ENCODE measurements at places on chromosomes 6 and 20.

DNA sequence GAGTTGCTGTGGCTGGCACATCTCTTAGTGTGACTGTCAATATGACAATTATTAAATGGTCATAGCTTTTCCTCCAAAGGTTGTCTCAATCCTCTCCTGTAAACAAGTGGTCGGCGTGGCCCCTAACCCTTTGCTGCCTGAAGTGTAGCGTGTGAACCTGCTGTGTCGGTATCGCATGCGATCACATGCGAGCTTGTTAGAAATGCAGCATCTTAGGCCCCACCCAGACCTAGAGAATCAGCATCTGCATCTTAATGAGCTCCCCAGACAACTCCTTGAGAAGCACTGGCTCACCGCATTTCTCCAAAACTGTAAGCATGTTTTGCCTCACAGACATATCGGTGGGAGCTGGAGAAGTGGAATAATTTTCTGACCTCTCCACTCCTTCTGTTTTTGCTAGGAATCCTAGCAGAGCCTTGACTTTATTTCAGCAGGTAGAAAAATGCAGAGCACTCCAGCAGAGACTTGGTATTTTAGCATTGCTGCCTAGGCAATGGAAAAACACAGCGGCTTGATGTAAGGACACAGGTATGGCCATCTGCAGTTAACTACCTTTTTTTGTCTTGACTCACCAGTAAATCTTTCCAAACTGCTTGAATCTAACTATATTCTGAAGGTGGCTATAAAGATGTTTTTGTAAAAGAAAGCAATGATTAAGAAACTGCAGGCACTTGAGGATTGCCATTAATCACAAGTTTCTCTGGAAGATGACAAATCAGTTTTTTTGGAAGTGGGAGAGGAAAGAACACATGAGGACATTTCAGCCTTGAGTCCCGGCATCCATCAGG is 67.6 kb downstream of the PSMG4 start:
- no peak for DNase-seq

DNA sequence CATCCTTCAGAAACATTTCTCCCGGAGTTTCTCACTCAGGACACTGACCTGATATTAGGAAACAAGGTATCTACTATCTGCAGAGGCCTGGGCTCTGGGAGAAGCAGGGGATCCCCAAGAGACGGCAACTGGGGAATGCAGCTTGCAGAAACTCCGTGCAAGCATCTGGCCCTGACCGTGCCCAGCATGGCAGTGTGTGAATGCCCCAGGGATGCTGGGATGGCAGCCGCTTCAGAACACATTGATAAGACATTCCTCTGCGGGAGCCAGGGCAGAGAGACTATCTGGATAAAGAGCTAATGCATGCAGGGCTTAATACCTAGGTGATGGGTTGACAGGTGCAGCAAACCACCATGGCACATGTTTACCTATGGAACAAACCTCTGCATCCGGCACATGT is 55.4 kb downstream of the NFATC2 start:
- no peak for DNase-seq

DNA sequence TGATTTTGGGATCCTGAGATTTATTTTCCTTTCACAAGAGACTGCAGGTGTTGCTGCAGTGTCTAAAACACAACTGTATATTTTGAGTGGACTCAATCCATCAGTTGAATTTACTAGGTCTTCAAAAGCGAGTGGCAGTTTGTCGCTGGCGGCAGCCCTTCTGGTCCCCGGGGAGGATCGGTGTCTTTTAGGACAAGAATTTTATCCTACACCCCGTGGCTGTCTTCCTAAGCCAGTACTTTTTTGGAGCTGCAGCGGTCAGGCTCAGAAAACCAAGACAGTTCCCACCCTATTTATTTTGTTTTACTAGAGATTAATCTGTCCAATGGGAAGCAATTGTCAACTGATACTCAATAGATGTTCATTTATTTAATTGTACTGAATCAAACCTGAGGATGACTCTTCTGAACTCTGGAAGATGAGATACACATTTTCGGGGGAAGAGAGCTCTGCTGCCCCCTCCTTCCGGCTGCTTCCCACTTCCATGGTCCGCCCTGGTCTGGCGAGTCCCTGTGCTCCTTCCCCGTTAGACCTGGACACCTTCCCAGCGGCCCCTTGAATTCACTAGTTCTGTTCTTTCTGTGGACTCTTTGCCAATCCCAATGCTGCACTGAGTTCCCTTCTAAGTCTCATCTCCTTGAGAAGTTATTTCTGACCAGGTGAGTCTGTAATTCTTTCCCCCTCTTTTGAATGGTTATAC is 90.6 kb downstream of the ERMARD start:
- DNase-seq: no peak

- DNase-seq: peak; percentile 90
These were observed at the start of gene TMEM200A for GRCh38 chr6:130365166-130366106. TMEM200A (plus strand) TSS chr6:130366017; CDS start chr6:130440423, 74,406 bp downstream.

- DNase-seq: no peak
These were observed 933 bp downstream of the SSR1 start for GRCh38 chr6:7311917-7312615.

DNA sequence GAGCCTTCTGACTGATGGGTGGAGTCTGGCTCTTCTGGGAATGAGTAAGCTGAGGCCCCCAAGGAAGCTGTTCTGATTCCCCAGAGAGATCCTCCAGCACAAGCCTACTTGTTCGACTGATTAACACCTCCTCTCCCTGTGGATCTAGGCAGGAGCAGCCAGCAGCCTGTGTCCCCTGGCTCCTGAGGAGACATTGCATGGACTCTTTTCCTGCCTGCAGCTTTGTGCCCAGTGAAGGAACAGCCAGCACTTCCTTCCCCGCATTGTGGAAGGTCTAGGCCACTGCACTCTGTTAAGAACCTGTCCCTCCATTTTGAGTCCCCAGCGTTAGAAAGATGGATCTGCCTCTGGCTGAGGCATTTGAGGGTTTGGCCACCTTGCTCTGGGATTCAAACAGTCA is 29.1 kb downstream of the LRFN2 start:
- no peak for DNase-seq

DNA sequence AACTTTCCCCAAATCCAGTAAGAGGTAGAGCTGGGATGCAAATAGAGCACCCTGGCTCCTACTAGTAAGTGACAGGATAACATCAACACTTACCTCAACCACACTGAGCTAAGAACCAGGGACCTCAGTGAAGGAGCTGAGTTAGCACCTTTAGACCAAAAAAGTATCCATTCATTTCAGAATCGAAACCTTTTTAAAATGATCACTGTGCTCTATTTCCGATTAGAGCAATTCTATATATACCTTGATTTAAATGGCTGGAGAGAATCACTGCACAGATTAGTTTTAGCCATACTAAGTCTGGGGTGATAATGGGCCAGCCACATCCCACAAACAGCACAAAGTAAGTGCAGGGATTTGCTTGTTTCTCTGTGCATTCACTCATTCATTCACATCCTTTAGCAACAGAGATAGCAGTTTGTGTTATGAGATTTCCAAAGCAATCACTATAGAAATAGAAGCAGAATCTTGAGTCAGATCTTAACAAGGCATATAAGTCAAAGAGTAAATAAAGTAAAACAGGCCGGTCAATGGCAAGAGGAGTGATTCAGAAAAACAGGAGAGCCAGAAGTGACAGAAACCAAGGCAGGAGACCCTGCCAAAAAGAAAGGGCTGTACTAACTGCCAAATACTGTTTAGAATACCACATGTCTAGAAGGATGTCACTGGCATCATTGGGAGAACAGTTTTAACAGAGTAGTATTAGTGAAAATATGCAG is 136.3 kb downstream of the KIF13A start:
- no peak for DNase-seq

DNA sequence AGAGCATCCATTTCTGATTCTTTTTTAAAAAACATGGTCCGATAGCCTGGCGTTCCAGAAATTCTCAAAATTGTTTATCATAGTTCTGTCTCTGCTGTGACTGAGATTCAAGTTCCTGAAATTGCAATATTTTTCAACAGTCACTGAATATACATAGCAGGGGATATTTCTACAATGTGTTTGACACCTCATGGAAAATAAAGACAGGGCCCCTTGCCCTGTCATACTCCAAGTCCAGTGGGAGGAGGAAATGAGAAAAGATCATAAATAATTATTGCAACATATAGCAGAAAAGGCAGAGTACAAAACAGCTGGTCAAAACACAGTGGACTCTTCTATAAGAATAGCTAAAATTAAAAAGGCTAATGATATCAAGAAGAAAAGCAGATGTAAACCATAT is 234.8 kb upstream of the SPTLC3 start:
- DNase-seq: no peak

GRCh38 chr6:154993026-154993425 is 2.1 kb upstream of the TIAM2 start:
- DNase-seq: no peak

Measured in WTC11 (cell line).